Stimulated activated CD8-positive, alpha-beta memory T cell treated with anti-CD3 and anti-CD28 coated beads, Interleukin-2, amount 100 ng/mL, for 48 hours (primary cell): ENCODE measurements at places on chromosomes 3 and 15.

DNA sequence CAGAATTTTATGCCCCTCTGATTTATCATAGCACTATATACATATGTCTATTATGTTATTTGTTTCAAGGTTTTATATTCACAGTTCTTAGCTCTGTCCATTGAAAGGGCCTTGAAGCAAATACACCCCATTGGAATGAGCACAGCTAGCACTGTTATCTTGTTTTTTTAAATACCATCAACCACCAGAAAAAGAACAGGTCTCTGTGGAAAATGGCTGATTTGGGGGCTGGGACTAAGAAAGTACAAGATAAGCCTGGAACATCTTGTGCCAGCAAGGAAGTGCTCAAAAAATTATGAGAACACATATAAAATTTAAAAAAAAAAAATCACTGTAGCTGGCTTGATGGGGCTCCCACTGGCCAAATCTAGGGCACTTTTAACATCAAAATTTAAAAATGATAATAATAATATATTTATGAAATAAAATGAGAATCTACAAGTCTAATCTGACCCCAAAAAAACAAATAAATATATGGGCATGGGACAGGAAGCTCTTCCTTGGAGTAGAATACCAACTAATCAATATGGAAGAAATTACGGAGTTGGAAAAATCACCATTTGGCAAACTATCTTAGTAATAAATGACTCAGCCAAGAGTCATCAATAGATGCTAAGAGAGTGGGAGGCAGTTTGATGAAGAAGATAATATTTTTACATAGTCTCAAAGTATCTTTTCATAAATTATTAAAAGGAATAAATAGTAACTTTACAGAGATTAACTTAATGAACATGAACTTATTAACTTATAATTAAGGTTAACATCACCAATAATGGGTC, 20.5 kb downstream of the IFT80 start:
- DNase-seq, result no peak

- DNase-seq, result no peak
These were observed 7.5 kb upstream of the IGSF10 start for GRCh38 chr3:151468284-151468917.

- DNase-seq, result no peak
These were observed 21.3 kb downstream of the NPAP1 start for GRCh38 chr15:24696842-24697241.

DNA sequence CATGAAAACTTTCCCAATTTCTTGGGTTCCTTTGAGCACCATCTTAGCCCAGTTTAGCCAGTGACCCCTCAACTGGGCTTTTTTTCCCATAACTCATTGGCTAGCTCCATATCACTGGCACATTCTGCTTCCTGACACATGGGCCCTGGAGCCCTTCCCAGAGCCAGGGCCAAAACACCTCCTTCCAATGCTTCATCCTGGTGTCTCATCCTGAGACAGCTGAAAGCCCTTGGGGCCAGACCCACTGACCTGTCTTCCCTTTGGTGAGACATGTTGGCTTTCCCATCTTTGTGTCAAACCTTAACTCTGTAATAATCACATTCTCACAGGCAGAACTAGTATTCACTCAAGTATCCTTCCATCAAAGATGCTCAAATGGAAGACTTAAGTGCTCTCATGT, 82.6 kb upstream of the SMAD3 start:
- DNase-seq, result no peak

DNA sequence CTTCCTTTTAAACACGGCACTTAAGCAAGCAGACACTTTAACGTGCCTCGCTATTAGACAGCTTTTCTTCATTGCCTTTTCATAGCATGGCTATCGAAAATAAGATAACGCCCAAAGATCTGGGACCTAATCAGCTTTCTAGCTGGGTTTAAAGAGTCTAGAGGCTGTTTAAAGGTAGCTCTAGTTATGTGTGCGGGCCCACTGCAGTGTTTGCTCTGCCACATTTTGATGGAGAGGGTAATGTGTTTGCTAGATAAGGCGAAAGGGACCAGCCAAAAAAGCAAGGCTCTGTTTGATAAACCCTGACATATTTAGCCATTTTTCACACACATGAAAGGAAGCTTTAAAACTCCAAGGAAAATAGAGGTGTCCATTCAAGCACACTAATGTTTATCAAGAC, 91.6 kb downstream of the NR2F2 start:
- DNase-seq, result no peak

DNA sequence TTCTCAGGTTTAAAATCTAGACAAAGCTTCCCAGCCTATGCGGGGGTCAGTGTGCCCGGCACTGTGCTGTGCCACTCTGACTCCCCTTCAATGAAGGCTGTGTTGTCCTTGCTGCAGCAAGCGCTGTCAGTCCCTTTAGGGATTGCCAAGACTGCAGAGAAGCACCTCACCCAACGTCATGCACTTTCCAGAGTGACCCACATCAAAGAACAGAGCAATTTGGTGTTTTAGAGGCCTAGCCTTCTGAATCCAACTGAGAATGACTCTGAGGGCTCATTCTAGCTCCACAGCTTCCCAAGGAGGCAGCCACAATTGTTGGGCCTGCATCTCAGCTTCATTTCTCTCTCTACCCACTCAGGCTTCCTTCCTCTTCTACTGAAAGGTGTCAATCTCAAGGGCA, 26.4 kb downstream of the SLC9A9 start:
- no peak for DNase-seq

- DNase-seq, result no peak
These were observed 103.1 kb downstream of the KLHL25 start for GRCh38 chr15:85691350-85692240.

DNA sequence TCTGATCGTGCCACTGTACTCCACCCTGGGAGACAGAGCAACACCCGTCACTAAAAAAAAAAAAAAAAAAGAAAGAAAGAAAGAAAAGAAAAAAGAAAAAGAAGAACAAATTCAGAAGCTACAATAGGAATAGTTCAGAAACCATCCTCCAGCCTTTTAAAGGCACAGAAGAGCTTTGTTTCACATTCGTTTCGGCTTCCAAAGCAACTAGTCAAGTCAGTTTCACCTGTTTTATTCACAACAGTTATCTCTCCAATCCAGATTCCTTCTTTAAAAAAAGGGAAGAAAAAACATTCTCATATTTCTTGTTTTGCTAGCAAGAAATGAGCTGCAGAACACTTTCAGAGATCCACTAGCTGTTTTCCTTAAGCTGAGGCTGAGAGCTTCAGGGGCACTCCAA, 767.7 kb upstream of the CFAP20DC start:
- DNase-seq, result no peak

- no peak for DNase-seq
These were observed 233.7 kb downstream of the OCA2 start for GRCh38 chr15:27865323-27865922.

DNA sequence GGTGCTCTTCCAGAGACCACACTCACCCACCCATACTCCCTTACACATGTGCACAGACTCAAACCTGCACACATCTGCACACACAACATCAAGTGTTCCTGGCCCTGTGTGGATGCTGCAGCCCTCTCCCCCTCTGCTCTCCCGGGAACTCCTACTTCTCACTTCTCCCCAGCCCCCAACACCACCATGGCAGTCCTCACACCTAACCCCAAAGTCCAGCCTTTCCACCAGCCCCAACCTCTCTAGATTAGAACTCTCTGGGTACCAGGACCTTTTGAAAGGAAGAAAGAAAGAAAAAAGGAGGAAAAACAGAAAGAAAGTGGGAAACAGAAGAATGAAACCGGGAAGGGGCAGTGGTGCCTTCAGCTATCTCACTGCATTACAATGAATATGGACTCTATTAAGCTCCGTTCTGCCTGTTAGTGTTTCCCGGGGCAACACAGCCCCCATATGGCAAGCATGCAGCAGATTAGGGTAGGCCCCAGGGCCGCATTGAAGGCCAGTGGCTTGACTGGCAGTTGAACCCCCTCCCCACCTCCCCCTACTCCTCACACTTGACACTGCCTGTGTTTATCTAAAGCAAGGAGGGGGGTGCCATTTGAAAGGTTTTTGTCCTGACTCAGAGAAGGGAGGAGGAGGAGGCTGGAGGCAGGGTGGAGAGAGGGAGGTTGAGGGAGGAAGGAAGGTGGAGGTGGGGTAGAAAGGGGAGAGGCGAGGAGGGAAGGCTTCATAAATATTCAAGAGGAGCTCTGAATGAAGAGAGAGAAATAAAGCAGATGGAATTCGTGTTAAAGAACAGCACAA, 30.1 kb downstream of the BOC start:
- no peak for DNase-seq

GRCh38 chr3:109023656-109024254, 70.1 kb upstream of the GUCA1C start:
- no peak for DNase-seq

- peak; percentile 77 for DNase-seq
These were observed at the start of gene CFAP92 for GRCh38 chr3:128993461-128994172. CFAP92 (minus strand) TSS chr3:128994076; CDS start chr3:128993304, 772 bp downstream.

GRCh38 chr3:51711352-51712037, 4.6 kb downstream of the GRM2 start:
- no peak for DNase-seq

GRCh38 chr3:178483704-178484103, 52.5 kb upstream of the KCNMB2 start:
- no peak for DNase-seq

- DNase-seq, result no peak
These were observed 40.1 kb downstream of the GPR149 start for GRCh38 chr3:154389861-154390260.

- DNase-seq, result no peak
These were observed 48.3 kb downstream of the MITF start for GRCh38 chr3:69787436-69788168.

DNA sequence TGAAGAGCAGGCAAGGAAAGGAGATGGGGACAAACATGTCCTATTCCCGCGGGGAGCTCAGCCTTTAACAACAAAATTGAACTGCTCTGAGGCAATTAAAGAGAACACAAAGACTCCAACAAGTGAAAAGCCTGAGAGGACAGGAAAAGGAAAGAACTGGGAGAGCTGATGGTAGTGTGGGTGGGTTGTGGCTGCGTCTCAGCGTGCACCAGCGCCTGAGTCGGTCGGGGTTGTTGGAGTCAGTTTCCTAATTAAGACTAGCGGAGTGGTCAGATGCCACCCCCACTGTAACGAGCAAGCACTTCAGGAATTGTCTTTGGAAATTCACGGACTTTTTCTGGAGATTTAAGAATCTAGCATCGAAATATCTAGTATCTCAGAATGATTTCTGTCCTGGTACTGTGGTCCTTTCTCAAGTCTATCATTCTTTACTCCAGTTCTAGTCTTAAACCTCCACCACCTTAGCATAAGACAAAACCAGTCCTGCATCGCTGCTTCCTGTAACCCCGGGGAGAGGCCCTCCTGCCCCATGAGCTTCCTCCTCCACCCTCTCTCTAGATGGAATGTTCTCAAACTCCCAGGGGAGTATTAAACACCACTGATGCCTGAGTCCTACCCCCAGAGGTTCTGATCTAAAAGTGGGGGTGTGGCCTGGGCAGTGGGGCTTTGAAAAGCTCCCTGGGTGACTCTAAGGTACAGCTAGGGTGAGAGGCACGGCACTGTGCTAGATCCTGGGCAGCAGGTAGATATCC, 104.0 kb downstream of the CYP19A1 start:
- no peak for DNase-seq

- no peak for DNase-seq
These were observed 22.8 kb upstream of the TRIM59 start for GRCh38 chr3:160472344-160472743.

- no peak for DNase-seq
These were observed 13.8 kb upstream of the TXNRD3 start for GRCh38 chr3:126668450-126669401.

- DNase-seq, result no peak
These were observed at the start of gene SH2D7 for GRCh38 chr15:78092261-78093041. SH2D7 (plus strand) TSS chr15:78092561; CDS start chr15:78092585, 24 bp downstream.

DNA sequence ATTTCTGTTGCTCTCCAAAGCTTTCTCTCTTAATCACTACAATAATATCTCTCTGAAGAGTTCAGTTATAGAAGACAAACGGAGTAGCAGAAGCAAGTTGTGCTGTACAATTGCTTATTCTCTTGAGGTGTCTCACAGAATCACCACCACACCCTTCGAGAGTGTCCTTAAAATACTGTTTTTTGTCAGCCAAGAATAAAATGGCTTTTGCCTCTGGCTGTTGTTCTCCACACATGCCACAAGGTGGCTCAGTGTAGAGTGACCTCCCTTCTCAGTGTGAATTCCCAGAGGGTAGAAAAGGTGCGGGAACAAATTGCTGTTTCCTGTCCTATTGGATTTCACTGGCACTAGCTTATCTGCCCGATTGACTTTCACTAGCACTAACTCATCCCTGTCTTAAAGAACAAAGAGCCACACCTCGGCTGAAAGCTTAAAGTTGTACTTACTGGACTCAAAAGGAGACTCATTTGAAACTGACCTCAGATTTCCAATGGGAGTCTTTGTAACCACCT, 134.2 kb upstream of the SATB1 start:
- no peak for DNase-seq

DNA sequence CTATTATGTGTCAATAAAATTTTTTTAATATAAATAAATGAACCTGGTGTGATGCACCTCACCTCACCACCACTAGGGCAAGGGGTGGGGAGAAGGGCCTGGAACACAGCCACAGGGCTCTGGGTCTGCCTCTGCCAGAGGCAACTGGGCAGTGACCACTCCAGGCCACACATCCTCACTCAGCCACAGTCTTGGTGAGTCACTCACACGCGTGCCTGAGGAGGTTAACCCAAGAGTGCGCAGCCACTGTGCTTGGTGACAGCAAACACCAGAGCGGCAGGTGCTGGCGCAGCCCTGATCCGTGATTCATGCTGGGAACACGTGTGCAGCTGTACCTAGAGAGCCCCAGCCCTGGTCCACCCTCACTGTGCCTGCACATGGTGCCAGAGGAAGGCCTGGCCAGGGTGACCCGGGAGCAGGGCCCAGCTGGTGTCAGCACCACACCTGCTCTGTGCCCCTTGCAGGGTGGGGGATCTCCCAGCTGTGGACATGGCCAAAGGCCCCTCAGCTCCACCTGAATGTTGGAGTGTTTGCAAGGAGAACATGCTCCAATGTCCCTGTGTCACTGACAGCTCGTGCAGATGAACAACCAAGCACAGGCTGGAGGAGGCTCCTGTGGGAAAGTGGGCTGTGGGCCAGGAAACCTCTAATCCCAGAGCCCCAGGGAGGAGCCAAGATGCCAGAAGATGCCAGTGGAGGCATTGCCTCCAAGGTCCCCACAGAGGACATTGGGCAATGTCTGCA, 2.1 kb downstream of the SLC41A3 start:
- no peak for DNase-seq

DNA sequence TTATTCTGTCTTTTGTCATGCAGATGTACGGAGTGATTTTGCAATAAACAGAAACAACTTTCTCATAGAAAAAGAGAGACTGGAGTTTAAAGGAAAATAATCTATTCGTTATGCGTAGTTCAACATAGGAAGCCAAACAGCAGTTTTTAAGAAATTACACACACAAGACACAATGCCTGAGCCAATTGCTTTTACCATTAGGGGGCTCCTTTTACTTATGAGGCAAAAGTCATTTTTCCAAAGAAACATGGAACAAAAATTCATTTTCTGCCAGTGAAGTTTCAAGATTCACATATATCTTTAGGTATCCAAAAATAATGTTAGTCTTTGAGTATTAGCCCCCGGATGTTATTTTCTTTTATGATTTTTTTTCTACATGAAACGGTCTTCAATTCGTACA, 10.7 kb downstream of the CNTN6 start:
- DNase-seq, result no peak
